ENCODE measurements at places on chromosomes 2 and 18.

- no peak for DNase-seq
Measured at GRCh38 chr2:192087398-192087958, 107.3 kb downstream of the TMEFF2 start.

DNA sequence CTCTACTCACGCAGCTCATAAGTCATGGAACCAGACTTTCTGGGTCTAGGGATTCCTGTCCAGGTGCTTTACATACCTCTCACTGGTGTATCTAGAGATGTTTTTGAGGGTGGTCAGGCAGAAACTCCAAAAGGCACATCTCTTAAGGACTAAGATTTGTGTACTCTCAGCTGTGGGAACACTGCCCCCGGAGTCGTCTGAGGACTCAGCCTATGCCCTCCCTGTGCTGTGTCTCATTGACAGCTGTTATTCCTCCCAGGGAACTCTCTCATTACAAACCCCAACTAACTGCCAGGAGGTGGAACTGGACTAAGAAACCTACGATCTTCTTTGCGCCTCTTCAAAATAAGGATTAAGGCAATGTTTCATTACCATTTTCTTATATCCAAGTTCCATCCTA lies 293.9 kb upstream of the DLGAP1 start:
- no peak for DNase-seq

DNA sequence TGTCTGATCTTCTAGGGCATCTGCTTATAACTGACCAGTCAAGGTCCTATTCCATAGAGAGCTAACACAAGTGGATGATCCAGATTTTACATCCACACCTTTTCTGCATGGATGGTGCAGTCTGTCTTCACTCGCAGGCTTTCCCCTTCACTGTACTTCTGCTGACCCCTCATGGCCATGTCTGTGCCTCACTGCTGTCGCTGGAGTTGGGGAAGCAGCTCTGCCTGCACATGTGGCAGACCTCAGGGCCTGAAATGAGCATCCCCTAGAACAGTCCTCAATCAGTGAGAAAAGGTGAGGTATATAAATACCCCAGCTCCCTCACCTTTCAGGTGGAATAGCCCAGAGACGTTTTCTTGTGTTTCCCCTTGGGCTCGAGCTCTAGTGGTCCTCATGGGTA lies 233.8 kb downstream of the ANKRD36B start:
- DNase-seq: no peak

DNA sequence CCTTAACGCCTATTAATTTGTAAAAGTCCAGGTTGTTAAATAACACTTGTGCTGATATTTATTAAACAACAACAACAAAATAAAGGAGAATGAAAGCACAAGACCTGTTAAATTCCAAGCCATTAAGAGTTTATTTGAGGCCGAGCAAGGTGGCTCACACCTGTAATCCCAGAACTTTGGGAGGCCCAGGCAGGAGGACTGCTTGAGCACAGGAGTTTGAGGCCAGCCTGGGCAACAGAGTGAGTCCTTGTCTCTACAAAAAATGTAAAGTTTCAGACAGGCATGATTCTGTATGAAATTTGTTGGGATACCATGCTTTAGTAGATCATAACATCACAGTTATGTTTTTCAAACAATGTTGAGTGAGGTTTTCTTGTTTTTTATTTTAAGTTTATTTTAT lies 17.1 kb downstream of the PELI1 start:
- DNase-seq: no peak

DNA sequence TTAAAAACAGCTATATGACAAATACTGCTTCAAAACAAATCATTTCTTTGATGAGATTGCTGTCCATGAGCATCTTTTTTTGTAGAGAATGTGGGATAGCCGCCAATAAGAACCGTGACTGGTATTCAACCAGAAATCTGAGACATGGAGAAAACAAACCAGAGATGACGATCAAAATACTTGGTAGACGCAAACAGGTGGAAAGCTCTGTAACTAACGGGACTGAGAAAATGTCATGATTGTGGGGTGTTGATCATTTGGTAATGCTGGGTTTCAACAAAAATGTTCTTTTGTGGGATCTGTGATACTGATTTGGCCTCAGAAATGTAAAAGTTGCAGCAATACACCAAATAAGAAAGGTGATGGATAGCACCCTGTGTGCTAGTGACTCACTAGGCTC lies 364.8 kb downstream of the NYAP2 start:
- DNase-seq: peak; percentile 25

- DNase-seq: no peak
Measured at GRCh38 chr18:65955747-65956146, 204.9 kb downstream of the CDH7 start.

DNA sequence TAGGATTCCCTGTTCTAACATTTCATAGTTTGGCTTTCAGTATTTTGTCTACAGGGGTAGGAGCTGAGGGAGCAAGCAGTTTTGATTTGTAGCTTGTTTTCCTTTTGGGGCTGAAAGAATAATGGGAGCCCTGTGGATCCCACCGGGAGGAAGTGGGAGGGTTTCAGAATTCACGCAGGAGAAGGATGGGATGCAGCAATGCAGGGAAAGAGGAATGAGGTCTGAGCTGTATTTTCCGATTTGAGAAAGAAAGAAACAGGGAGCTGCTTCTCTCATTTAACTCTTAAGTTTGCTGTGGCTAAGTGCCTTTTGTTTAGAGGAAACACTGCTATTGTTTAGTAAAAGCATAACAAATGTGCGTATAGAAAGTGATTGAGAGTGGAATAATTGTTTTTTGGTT lies 141.0 kb downstream of the ADCYAP1 start:
- DNase-seq: no peak

- DNase-seq: peak; percentile 77
Measured at GRCh38 chr18:8706791-8707555, 1.6 kb downstream of the MTCL1 start.

- peak; percentile 58 for DNase-seq
Measured at GRCh38 chr2:224948859-224949258, 93.4 kb downstream of the DOCK10 start.
